ENCODE measurements at places on chromosomes 11 and 22. TPM values are rescaled to one million over a fixed set of nuclear protein-coding genes. Genes with fewer than 3 reads are reported as not detected.

DRICH1 gene
- total RNA-seq: 0.45 TPM

CLMP gene
- 11.2 TPM for total RNA-seq

ALX4 gene
- total RNA-seq: 0.08 TPM

SLC7A4 gene
- total RNA-seq: 2.8 TPM

NPTXR gene
- total RNA-seq: 26.9 TPM

SLC22A9 gene
- total RNA-seq: not detected

ZNF214 gene
- 1.5 TPM for total RNA-seq

Data from heart left ventricle (tissue), 16 donors.